Progenitor cell of endocrine pancreas (in vitro differentiated cells): ENCODE measurements at places on chromosomes 4 and X. TPM values are rescaled to one million over a fixed set of nuclear protein-coding genes. Genes with fewer than 3 reads are reported as not detected.
A peak's percentile ranks its signal among the peaks of the same experiment; 100 is the strongest.

The NDP gene
- total RNA-seq = not detected in 2 replicates

GRCh38 chr4:87895964-87896621 lies 63.3 kb downstream of the MEPE start:
- peaks cover 5% of the 10 kb centered on the region for H3K27me3 ChIP-seq
- DNase-seq = no peak
- H3K27ac ChIP-seq = peak overlapping the region; percentile 32
- no peak overlapping the region for H3K4me3 ChIP-seq
- peaks cover 7% of the 10 kb centered on the region for H3K36me3 ChIP-seq
- no peaks in the 10 kb centered on the region for H3K4me1 ChIP-seq

DNA sequence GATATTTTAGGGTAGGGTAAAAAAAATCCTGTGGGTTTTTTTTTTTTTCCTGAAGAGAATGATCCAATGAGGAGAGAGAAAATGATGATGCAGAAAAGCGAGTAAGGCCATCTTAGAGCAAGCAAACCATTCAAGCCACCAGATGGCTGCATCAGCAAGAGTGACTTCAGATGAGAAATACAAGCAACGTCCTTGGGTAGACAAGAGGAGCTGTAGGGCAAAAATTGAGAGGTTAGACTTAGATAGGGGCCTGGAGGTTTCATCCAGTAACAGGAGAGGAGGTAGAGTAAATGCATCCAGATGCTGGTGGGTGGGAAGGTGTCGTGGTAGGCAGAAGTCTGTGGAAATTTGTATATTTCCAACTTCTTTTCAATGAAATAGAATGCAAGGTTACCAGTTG lies 14.6 kb downstream of the FTHL17 start:
- no peaks in the 10 kb centered on the region for H3K27me3 ChIP-seq
- no peak overlapping the region for H3K4me3 ChIP-seq
- DNase-seq = no peak
- no peak overlapping the region for H3K27ac ChIP-seq
- H3K36me3 ChIP-seq = no peaks in the 10 kb centered on the region
- H3K4me1 ChIP-seq = no peaks in the 10 kb centered on the region

GRCh38 chrX:39710776-39711175 lies 387.0 kb downstream of the BCOR start:
- H3K4me3 ChIP-seq = no peak overlapping the region
- no peaks in the 10 kb centered on the region for H3K4me1 ChIP-seq
- H3K27me3 ChIP-seq = peaks cover 10% of the 10 kb centered on the region
